ENCODE measurements at places on chromosomes 12 and 14.

DNA sequence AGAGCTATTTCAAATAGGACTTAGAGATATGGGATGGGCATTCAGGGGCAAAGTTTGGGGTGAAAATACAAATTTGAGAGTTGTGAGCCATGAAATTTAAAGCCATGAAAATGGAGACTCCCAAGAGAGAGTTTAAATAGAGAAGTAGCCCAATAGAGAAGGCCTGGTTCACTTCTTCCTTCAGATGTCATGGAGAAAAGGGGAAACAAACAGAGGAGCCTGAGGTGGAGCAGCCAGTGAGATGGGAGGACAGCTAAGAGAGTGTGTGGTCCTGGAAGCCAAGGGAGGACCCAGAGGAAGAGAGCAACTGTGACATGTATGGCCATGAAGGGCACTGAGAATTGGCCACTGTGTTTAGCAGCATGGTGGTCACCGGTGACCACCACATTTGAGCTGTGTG, 12.3 kb upstream of the DYNLL1 start:
- no peak for DNase-seq

DNA sequence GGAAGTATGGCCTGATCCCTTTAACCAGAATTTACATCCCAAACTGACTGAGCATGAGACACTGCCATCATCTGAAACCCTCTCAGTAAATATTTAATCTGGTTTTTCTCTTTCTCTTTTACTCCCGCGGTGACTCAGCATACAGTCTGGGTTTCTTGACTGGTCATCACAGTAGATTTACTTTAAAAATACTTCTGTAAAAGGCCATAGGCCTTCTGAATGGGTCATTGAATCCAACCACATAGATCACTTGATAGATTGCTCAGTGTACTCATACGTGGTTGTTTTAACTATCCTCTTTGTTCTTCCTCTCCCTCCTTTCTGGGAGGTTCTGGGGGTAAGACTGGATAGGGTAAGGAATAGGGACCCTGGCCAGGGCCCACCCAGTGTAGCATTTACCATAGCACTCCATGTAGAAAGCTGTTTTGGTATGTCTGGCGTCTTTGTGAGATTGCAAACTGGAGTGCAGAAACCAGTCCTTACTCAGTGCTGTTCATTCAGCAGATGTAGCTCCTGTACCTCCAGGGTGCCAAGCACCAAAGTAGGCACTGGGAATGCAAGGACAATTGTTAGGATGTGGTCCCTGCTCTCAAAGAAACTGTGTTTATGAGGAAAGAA, 165.7 kb downstream of the SRGAP1 start:
- DNase-seq, result no peak

DNA sequence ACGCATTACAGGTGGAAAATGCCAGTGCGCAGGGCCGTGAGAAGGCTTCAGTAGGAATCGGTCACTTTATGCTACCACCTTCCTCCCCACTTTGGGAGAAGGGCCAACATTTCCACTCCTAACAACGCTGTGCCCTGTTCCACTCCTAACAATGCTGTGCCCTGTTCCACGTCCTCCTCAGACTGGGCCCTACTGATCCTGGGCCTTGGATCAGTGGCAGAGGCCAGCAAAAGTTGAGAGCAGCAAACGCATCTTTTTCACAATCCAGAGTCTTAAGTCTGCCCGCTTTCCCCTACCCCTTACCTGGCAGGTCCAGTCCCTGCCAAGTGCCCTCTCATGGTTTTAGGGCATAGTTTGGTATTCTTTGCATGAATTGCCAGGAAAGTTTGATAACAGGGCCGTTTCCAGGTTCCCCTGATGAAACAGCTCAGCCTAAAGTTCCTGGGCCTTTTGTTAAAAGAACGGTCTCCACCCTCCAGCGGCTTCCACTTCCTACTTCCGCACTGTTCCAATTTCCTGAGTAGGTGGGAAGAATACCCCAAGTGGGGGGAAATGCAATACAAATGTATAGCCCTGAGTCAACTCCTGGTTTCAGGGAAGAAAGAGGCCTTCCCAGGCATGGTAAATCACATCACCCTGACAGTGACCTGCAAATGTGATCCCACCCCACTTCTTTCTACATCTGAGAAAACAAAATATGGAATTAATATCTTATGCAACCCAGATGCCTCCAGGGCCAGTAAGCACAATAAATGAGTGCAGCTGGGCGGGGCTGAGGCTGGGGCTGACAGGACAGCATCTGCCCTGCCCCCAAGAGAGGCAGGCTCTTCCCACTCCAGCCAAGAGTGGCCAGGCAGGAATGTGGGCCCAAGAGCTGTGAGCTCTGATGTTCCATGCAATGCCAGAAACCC, 15.0 kb downstream of the KCTD10 start:
- no peak for DNase-seq

GRCh38 chr12:130254461-130255276, 83.0 kb upstream of the PIWIL1 start:
- no peak for DNase-seq

DNA sequence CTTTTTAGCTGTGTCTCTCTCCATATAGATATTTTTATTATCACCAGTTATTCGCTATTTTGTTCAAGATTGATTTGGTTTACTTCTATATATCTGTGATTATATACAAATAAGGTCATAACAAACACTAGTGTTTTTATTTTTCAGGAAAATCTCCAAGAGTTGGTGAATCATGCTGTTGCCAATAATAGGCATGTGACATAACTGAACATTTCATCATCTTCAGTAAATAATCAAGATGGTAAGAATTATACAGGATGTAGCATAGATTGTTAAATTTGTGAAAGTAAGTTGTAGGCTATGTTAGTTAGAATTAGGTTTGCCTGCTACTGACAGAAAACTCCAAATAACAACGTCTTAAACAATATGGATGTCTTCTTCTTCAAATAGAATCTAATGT, 240.9 kb upstream of the PDE3A start:
- no peak for DNase-seq

DNA sequence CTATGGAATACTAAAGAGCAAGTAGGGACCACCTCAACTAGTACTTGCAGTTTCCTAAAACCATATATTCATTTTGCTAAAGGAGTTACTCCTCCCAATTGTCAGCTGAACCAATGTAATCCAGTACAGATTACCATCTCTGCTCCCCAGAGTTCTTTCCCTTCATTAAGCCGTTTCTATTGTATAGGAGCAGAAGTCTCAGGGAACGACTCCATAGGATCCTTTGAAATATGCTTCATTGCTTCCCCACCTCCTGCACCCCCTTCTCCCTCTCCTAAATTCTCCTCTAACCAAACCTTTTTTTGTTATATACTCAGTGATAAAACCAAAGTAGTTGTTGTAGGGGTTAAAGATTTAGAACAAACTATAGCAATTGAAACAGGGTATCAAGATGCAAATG, 30.7 kb upstream of the LALBA start:
- no peak for DNase-seq

GRCh38 chr14:101505236-101505970, 55.9 kb upstream of the DIO3 start:
- no peak for DNase-seq

- no peak for DNase-seq
These were observed 32.0 kb upstream of the LMNTD1 start for GRCh38 chr12:25585021-25585523.

DNA sequence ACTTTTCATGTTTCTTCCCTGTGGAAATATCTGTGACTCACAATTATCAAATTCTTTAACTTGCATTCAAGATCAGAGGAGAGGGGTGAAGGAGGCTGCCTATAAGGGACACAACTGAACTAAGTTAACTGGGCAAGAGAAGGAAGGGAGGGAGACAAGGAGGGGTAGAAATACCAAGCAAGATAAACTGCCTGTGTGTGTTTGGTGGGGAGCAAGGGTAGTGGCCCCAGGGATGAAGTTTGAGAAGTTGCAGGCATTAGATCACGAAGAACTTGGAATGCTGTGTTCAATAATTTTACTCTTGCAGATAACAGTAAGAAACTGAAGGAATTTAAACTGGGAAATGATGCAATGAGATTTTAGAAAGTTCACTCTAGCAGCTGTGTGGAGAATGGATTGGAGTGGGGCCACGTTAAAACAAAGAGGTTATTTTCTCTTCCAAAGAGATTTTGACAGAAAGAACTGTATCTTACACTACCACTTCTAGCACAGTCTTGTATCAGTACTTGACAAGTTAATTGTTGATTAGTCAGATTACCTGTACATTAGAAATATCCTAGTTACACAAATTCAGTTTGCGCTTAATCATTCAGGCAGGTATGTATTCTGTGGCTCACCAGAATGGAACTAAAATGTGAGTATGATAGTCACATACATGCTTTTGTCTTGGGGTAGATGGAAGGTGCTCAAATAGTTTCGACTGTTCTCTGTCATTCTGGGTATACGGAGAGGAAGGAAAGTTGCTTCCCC, 7.4 kb downstream of the PKP2 start:
- DNase-seq, result no peak

- DNase-seq, result no peak
These were observed 84.9 kb upstream of the EVL start for GRCh38 chr14:99980299-99980698.

DNA sequence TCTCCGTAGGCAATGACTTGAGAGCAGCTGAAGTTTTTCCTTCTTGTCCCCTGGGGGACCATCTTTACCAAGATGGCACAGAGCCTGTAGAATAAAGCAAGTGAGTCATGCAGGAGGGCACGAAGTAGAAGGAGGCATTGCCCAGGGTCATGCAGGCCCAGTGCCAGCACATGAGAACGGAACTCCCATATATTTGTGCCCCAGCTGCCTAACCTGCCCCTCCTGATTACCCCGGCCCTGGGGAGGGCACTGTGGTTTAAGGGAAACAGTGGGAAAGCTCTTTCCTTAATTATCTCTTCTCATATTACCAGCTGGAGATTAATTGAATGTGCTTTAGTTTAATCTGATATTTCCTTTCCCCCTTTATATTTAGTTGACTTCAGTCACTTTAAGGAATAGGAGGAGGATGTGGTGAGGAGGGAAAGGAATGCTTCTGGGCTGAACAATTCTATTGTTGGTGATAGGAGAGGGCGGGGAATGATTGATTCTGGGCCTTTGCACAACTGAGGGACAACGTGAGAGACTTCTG, 51.9 kb downstream of the RASSF8 start:
- DNase-seq, result no peak

DNA sequence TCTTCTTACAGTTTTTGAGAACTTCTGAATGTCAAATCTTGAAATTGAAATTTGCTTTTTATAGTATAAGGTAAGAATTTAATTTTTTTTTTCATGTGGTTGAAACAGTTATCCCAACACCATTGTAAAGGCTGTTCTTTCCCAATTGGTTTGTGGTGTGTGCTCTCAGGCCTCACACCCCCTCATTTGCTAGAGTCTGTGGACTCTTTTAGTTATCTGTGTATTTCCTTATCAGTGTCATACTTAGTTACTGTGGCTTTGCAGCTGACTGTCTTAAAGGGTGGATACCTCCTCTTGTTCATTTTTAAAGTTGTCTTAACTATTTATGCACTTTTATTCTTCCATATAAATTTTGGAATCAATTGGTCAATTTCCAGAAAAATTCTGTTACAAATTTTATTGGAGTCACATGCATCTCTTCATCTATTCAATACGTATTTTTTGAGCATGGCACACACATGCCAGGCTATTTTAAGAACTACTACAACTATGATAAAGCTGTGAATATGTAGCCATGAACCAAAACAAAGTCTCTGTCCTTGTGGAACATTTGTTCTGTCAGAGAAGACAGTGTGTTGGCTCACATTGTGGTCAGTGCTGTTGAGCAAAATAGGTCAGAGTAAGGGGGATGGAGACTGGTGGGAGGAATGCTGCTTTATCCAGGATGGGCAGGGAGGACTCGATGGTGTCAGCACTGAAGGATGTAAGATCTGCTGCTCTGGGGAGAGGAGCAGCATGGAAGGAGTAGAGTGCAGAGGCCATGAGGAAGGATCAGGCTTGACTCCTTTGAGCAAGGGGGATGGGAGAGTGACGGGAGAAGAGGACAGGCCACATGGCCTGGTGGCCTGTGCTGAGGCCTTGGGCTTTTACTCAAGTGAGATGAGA, 24.1 kb downstream of the FGF23 start:
- DNase-seq, result no peak

GRCh38 chr14:74697543-74697942, 15.3 kb downstream of the AREL1 start:
- no peak for DNase-seq

DNA sequence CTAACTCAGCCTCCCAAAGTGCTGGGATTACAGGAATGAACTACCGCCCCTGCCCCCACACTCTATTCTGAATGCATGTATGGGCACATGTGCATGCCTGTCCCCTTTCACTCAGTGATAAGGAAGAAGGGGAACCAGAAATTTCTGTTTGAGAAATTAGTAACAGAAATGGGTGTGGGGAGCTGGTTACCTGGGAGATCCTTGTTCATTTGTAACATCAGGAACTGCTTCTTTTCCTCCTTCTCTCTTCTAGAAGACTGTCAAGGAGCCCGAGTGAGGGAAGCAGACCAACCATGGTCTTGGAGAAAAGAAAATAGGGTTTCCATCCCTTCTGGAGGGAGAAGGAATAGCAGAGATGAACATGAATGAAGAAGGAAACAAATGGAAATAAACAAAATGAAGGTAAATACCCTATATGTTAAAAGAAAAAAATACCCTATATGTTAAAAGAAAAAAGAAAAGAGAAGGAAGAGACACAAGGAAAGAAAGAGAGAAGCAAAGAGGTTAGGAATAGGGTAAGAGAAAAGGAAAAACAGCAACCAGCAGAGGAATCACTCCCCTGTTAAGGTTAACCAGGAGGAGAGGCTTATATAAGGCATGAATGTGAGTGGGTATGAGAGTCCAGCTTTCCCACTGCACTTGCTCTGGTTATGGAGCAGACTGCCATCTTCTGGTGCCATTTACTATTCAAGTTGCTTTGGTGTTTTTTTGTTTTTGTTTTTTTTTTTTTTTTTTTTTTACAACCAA, 3.3 kb downstream of the PPP1R3E start:
- DNase-seq, result peak; percentile 21

DNA sequence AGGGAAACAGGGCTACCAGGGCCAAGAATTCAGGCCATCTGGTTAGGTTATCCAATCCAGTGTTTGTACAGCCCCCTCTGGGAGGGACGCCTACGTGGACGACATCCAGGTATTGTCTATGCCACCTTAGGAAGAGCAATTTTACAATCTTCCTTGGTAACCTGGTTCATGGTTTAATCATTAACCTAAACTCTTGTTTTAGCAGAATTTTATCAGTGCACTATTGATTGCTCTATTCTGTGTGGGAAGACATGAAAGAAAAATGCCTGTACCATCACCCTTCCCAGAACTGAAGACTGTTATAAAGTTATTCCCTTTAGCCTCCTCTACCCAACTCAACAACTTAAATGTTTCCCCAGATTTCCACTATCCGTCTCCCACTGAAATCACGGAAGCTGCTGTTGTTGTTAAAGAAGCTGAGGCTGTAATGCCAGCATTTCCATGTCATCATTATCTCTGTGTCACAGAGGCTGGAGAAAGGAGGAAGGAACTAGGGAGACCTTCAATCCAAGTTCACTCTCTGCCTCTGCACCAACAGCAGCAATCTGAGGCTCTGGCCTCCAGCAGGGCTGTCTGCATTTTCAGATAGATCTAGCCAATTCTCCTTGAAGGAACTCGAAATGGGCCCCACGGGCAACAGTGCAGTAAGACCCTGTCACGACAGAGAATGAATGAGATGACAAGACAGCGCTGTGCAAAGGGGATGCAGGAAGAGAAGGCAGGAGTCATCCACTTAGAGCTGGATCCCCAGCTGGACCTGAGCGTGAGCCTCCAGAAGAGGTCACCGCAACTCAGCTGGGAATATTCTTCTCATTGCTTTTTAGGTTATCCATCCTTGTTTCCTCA, 183.4 kb upstream of the GZMB start:
- DNase-seq, result no peak

Data from NCI-H1436 (cell line).